Mammary epithelial cell (primary cell): ENCODE measurements at places on chromosomes 13 and 19.

GRCh38 chr19:16461630-16462051 lies 10.1 kb downstream of the EPS15L1 start:
- DNase-seq = no peak

DNA sequence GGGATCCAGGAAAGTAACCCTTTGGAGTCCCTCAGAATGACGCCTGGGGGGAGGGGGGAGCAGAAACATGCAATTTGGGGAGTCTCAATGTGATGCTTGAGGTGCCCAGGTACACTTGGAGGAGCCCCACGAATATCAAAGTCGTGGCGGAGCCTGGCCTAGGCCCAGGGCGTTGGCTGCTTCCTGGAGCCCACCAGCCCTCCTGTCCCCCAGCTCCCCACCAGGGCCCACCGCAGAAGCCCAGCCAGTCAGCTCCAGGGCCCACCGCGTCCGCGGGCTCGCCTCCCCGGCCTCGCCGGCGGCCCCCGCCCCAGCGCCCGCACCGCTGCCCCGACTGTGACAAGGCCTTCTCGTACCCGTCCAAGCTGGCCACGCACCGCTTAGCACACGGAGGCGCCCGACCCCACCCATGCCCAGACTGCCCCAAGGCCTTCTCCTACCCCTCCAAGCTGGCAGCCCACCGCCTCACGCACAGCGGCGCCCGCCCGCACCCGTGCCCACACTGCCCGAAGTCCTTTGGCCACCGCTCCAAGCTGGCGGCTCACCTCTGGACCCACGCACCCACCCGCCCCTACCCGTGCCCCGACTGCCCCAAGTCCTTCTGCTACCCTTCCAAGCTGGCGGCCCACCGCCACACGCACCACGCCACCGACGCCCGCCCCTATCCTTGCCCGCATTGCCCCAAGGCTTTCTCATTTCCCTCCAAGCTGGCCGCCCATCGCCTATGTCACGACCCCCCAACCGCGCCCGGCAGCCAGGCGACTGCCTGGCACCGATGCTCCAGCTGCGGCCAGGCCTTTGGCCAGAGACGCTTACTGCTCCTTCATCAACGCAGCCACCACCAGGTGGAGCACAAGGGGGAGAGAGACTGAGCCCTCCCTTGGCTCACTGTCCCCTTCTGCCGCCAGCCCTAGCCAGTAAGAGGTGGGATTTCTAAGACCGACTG lies 2.1 kb downstream of the ZNF575 start:
- no peak for DNase-seq

DNA sequence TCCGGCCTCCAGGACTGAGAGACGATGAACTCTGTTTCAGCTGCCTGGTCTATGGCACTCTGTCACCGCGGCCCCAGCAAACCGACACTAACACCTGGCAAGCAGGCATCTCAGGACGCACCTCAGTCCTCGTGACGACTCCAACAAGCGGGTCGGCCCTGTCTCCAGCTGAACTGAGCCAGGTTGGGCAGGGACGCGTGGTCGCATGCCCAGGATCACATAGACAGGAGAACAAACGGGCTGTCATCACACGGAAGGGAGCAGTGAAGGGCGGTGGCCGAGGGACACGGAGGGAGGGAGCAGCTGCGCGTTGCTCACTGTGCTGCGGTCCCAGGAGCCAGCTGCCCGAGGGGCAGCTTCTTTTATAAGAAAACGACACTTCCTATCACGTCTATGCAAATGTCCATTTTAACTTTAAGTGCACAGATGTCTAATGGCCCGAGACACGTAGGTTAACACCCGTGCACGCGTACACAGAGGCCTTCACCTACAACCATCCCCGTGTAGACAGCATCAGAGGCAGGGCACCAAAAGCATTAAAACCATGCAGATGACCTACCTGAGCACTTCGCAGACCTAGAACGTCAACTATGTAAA lies 8.9 kb downstream of the SGTA start:
- no peak for DNase-seq

DNA sequence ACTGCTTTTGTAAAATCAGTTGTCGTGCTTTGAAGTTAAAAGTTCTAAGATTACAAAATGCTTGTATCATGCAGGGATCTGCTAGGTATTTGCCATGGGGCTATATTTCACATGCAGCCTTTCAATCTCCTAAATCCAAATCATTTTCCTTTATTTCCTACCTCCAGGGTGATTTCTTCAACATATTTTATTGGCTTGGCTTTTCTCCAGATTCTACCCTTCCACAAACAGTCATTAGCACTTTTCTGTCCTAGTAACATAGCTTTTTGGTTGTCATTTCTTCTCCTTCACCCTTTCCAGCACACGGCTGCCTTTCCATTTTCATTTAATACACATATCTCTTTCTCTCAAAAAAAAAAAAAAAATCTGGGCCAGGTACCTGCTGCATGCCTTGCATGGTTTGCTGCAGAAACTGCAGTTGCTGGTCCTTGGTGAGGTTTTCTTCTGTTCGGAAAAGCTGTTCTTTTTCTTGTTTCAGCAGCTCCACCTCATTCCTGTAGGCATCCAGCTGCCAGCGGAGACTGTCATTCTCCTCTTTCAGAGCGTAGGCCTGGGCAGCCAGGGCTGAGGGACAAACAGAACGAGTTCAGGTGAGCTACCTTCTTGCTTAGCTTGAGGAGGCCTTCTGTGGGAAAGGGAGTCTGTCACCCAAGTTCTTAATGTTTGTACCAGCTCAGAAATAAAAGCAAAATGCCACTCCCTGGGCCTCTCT lies 274.7 kb downstream of the DNAJC15 start:
- no peak for DNase-seq

- no peak for DNase-seq
These were observed 896.8 kb downstream of the PCDH17 start for GRCh38 chr13:58528351-58528750.

DNA sequence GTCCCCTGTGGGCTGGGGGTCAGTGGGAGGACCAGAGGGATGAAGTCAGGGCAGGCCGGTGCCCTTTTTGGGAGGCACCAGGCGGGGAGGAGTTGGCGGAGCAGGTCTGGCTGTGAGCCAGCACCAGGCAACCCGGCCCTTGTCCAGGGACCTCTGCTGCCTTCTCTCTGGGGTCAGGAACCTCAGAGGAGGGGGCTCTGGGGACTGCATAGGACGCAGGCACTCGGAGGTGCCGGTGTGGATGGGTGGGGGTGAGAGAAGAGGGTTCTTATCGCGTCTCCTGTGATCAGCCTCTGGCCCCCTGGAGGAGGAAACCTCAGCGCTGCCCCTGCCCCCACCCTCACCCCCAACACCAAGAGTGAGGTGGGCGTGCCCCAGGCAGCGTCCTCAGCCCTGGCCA lies 16.5 kb downstream of the DPF1 start:
- no peak for DNase-seq

DNA sequence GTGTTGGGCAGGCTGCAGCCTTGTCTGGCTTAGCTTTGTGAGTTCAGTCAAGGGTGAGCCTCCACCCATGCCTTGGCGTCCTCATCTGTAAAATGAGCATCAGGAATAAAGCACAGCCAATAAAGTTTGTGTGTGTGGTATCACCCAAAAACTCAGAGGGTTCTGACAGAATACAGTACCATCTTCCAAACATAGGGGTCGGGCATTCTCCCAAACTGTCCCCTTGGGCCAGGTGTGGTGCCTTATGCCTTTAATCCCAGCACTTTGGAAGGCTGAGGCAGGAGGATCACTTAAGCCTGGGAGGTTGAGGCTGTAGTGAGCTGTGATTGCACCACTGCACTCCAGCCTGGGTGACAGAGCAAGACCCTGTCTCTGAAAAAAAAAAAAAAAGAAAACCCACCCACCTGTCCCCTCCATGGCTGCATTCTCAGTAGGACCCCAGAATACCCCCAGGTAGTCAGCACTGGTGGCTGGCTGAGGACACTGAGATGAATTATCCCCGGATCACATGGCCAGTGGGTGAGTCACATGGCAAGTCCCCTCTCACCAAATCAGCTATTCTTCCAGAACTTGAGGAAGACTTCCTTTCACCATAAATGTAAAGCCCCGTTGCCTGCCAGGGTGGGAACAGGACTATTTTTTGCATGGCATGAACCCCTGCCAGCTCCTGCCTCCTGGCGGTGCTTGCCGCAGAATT lies 18.6 kb downstream of the POP4 start:
- no peak for DNase-seq

GRCh38 chr13:112764864-112765561 lies 75.2 kb downstream of the ATP11A start:
- DNase-seq = no peak

DNA sequence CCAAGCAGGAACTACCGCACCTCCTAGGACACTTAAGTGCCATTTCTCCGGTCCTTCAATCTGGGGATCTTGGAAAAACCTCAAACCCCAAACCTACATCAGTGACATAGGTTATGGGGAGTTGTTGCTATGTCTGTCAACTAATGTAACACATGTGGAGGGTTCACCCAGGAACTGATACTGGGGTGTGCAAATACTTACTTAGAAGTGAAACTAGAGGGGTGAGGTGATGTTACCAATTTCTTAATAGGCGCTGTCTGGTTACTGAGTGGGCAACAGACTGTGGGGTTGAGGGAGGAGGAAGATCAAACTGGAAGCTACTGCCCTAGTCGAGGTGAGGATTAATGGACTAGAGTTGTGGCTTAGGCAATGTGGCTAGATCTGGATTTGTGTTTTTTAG lies 1.9 kb downstream of the ZNF586 start:
- no peak for DNase-seq

DNA sequence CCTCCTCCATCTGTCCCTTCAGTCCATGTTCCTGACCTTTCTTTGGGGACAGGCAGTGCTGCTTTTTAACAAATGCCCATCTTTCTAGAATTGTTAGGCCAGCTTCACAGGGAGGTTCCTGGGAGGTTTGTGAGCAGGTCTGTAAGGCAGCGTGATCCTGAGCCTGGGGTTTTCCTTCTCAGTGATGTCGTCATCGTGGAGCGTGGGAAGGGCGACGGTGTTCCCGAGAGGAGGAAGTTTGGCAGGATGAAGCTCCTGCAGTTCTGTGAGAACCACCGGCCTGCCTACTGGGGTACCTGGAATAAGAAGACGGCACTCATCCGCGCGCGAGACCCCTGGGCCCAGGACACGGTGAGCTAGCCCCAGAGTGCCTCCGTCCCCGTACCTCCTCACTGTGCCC lies 26.8 kb downstream of the CHAF1A start:
- DNase-seq = no peak

GRCh38 chr13:33524086-33524485 lies 238.5 kb upstream of the STARD13 start:
- DNase-seq = peak; percentile 29

GRCh38 chr19:38252385-38252784 lies 3.8 kb downstream of the PPP1R14A start:
- DNase-seq = no peak
